Fibroblast of pulmonary artery (primary cell): ENCODE measurements at places on chromosomes 3 and 15.

DNA sequence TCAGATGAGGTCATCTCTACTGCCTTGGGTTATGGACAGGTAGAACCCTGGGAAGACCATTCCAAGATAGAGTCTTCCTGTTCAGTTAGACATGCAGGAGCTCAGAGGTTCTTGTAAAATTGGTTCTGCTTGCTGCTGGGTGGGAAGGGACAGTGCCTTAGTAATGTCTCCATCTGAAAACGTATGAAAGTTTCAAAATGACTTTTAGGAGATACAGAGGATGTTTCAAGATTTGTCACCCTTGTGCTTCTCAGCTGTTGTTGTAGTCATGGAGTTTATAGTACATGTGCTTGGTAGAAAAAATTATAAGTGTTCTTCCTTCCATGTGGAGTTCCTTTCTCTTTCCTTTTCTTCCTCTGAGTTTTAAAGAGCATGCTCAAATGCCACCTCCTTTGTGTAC, 885.2 kb upstream of the CFAP20DC start:
- no peak for DNase-seq

GRCh38 chr3:42701371-42702065, 1.1 kb downstream of the HHATL start:
- DNase-seq: peak; percentile 26

GRCh38 chr3:25455441-25456132, 27.5 kb downstream of the RARB start:
- DNase-seq: peak; percentile 40

GRCh38 chr15:36731025-36731424, 151.6 kb downstream of the CDIN1 start:
- no peak for DNase-seq

GRCh38 chr3:195119461-195120266, 151.3 kb downstream of the XXYLT1 start:
- peak; percentile 95 for DNase-seq

- DNase-seq: no peak
Measured at GRCh38 chr3:74640211-74640610, 25.8 kb upstream of the CNTN3 start.

DNA sequence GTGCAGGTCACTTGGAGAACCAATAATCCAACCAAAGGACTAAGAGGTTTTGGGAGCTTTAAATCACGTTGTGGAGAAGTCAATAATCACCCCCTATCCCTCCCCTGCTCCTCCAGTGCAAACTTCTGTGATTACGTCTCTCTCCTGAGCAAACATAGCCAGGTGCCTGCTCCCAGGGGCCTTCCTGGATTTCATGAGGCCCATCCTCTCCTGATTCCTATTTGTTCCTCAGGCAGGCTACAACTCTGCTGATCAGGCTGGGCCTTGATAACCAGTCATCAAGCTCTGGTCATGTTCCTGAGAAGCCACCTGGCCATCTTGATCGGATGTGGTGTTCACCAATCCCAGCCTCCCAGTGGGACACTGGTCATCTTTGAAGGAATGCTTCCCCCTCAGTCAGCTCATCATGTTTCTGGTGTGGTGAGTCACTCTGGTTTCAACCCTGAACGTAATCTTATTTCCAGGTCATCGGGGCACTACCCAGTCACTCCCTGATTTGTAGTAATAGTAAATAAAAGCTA, 2.9 kb upstream of the ZNF710 start:
- peak; percentile 33 for DNase-seq

DNA sequence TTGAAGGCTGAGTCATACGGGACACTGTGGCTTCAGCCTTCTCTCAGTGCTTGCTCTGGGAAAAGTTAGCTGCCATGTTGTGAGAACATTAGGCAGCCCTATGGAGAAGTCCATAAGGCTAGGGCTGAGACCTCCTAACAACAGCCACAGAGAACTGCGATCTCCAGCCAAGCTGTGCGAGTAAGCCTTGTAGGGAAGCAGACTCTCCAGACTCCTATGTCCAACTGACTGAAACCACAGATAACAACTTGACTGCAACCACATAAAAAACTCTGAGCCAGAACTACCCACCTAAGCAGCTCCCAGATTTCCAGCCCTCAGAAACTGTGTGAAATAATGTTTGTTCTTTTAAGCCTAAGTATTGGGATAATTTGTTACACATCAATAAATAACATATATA, 40.7 kb downstream of the DENND6A start:
- no peak for DNase-seq

- DNase-seq: no peak
Measured at GRCh38 chr3:101675709-101676215, 1.2 kb downstream of the ZBTB11 start.

DNA sequence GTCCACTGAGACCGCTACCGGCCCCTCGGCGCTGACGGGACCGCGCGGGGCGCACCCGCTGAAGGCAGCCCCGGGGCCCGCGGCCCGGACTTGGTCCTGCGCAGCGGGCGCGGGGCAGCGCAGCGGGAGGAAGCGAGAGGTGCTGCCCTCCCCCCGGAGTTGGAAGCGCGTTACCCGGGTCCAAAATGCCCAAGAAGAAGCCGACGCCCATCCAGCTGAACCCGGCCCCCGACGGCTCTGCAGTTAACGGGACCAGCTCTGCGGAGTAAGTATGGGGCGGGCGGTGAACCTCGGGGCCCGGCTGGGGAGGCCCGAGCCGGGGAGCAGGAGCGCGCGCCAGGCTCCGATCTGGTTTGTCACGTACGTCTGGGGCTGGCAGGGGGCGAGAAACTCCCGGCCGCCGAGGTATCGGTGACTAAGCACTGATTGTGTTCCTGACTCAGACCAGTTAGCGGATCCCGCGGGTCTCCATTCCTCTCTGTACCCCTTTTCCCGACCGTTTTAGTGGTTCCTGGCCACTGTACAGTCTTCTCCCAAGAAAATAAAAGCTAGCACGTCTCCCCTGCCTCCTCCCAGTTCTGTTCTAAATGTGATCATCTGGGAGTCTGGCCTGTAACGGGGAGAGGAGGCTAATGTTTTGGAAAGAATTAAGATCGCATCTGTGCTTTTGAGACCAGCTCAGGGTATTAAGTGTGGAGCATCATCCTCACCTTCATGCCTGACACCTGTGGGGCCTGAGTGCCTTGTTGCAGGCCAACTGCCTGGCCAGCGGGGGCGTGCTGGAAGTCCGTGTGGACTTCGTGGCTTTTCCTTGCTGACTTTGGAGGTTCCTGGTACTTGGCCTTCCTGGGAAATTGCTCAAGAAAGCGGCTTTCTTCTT, 691 bp downstream of the MAP2K1 start:
- DNase-seq: peak; percentile 64

- peak; percentile 33 for DNase-seq
Measured at GRCh38 chr3:120062474-120062873, 31.8 kb downstream of the GSK3B start.

DNA sequence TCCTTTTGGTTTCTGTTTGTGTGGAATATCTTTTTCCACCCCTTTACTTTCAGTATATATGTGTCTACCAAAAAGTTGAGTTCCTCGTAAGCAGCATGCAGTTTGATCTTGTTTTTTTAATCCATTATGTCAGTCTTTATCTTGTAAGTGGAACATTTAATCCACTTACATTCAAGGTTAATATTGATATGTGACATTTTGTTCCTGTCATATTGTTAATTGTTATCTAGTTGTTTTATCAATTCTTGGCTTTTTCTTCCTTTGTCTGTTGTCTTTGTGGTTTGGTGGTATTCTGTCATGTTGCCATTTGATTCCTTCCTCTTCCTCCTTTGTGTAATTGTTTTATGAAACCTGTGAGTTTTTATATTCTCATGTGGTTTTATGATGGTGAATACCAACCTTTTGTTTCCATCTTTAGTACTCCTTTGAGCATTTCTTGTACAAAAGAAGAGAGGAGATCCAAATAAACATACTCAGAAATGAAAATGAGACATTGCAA, 43.4 kb upstream of the XCR1 start:
- no peak for DNase-seq

- no peak for DNase-seq
Measured at GRCh38 chr3:160564258-160564911, 986 bp downstream of the KPNA4 start.

GRCh38 chr3:197093871-197094270, 64.3 kb upstream of the MELTF start:
- no peak for DNase-seq

DNA sequence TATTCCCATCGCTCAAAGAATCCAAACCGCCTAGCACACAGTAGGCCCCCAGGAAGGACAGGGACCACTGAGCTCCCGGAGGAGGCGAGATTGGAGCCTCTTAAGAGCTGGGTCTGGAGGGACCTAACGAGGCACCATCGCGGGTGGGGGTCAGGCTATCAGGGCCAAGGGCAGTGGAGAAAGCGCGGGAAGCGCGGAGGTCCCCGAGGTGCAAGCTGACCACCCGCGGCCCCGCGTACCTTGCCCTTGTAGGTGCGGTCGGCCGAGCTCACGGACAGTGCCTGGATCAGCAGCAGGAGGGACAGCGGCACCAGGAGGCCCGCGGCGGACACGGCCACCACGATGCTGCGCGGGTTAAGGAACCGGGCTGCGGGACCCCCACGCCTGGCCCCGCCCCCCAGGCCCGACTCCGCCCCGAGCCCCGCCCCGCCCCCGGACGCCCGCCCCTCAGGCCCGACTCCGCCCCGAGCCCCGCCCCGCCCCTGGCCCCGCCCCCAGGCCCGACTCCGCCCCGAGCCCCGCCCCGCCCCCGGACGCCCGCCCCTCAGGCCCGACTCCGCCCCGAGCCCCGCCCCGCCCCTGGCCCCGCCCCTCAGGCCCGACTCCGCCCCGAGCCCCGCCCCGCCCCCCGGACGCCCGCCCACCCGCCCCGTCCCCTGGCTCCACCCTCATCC, 3.9 kb downstream of the ZDHHC19 start:
- DNase-seq: no peak

GRCh38 chr15:87755226-87755625, 501.3 kb downstream of the NTRK3 start:
- DNase-seq: no peak

- DNase-seq: no peak
Measured at GRCh38 chr3:40099871-40100270, 209.6 kb upstream of the EIF1B start.
